ENCODE measurements at places on chromosomes 11 and 22.

DNA sequence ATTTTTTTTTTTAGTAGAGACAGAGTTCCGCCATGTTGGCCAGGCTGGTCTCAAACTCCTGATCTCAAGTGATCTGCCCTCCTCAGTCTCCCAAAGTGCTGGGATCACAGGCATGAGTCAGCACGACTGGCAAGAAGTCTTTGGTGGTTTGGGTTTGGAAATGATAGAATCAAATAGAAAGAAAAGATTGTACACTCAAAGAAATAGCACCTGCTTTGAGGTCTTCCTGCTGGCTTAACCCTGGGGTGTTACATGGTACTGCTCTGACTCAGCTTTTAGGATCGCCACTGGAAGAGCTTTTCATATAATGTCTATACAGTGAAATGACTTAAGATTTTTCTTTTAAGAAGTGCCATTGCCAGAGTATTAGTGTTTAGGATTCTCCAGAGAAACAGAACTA lies 50.2 kb downstream of the JAM3 start:
- no peak for DNase-seq

DNA sequence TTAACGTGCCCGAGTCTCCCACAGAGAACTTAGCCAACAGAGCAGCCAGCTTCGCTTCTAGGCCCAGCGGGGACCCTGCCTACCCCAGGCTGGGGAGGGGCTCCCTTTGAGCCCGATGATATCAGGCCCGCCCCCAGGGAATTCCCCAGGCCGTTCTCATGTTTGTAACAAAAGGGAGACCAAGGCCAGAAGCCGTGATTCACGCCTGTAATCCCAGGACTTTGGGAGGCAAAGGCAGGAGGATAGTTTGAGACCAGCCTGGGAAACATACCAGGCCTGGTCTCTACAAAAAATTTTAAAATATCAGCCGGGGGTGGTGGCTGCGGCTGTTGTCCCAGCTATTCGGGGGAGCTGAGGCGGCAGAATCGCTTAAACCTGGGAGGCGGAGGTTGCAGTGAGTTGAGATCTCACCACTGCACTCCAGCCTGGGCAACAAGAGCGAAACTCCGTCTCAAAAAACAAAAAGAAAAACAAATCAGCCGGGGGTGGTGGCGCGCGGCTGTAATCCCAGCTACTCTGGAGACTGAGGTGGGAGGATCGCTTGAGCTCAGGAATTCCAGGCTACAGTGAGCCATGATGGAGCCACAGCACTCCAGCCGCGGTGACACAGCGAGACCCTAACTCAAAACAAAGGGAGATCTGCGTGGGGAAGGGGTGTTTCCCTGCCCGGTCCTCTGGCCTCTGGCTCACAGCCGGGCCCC lies 1.7 kb downstream of the DRD4 start:
- DNase-seq: no peak

GRCh38 chr11:68215087-68215445 lies 2.0 kb upstream of the KMT5B start:
- DNase-seq: no peak

GRCh38 chr22:46830841-46831240 lies 68.4 kb downstream of the TBC1D22A start:
- DNase-seq: peak; percentile 5

DNA sequence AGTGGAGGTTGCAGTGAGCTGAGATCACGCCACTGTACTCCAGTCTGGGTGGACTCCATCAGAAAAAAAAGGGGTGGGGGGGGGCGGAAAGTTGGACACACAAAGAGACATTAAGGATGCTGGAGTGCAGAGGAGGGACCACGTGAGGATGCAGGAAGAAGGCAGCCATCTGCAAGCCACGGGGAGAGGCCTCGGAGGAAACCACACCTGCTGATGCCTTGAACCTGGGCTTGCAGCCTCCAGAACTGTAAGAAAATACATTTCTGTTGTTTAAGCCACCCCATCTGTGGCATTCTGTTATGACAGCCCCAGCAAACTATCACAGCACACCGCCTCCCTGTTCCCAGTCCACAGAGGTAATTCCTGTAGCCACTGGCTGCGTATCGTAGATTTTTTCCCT lies 9.2 kb upstream of the STIP1 start:
- DNase-seq: no peak

DNA sequence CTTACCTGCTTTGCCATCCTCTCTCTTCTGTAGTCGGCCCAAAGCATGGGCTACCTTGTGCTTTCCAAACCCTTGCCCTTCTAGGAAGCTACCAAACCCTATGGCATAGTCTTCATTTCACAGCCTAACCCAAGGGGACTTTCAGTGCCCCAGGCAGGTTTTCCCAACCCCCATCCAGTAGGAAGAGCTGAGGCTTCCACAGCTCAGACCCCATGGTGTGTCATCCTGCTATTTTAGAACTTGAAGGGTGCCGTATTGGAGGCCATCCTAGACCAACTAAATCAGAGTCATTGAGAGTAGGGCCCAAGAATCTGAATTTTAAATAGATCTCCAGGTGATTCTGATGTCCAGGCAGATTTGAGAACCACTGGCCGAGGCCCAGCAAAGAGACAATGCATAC lies 31.9 kb upstream of the TUB start:
- no peak for DNase-seq

DNA sequence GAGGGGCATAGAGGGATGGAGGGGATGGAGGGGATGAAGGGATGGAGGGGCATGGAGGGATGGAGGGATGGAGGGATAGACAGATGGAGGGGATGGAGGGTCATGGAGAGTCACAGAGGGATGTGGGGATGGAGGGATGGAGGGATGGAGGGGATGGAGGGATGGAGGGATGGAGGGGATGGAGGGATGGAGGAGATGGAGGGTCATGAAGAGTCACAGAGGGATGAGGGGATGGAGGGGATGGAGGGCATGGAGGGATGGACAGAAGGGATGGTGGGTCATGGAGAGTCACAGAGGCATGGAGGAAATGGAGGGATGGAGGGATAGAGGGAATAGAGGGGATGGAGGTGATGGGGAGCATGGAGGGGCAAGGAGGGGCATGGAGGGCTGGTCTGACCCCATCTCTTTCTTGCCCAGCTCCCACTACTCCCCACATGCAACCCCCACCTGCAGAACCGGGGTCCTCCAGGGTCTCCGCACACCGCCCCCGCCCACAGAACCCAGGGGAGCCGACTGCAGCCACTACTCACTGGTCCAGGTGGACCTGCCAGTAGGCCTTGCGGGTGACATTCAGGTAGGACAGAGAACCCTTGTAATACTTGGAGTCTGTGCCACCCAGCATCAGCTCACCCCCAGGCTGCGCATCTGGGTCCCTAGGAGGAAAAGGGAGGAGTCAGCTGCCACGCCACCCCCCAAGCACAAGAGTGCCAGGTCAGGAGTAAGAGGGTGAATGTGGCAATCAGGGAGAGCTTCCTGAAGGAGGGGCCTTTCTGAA lies 4.2 kb upstream of the IFITM10 start:
- DNase-seq: no peak

DNA sequence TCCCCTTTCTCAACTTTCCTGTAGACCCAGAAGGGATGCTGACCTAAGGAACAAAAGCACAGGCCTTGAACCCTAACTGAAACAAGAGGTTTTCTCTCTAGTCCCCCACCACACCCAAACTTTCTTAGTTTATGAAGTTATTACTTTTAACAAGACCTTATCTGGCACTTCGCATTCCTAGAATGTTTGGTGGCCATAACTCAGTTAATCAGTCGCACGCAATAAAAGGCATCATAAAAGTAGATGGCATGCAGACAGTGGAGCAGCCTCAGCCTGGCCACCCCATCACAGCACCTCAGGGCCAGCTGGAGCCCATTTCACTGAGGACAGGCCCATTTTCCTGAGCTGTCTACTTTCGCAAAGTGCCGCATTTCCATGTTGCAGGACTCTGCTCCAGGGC lies 301.9 kb downstream of the OPCML start:
- DNase-seq: no peak

DNA sequence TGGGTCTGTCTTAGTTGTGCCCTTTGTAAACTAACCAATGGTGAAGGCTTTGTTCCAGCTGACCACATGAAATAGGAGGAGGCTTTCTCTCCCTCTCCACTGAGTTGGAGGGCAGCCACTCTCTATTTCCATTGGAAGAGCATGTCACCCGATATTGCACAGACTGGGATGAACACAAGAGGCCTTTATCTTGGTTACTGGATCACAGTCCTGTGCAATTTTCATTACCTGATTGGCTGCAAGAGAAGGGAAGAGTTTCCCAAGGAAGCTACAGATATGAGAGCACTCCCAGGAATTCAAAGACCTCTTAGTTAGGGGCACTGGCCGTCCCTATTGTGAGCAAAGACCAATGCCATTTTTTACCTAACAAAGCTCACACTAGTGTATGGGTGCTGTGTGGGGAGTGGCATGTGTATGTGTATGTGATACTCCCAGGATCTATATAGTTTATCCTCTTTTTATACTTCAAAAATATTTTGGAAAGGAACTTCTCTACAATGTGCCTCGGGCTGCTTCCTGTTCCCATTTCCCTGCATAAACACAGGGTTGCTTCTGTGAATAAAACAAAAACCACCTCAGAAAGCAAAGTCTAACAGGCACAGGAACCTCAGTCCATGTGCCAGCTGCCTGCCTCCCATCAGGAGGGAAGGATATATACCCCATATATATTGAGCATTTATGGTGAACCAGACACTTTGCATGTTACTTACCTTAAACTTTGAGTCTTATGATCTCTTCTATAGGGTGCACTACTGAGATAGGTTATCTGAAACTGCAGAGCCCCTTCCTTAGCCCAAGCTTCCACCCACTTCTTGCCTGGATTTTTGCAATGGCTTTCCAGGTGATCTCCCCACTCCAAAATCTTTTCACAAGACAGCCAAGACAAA lies 126.5 kb downstream of the RASSF10 start:
- DNase-seq: no peak

- no peak for DNase-seq
These were observed 111.2 kb downstream of the ZNF280B start for GRCh38 chr22:22397292-22397870.

GRCh38 chr11:112886434-112887370 lies 74.5 kb upstream of the NCAM1 start:
- no peak for DNase-seq

GRCh38 chr22:30870451-30871345 lies 97.9 kb downstream of the MORC2 start:
- DNase-seq: no peak

GRCh38 chr22:22074634-22075381 lies 92.2 kb upstream of the TOP3B start:
- no peak for DNase-seq

DNA sequence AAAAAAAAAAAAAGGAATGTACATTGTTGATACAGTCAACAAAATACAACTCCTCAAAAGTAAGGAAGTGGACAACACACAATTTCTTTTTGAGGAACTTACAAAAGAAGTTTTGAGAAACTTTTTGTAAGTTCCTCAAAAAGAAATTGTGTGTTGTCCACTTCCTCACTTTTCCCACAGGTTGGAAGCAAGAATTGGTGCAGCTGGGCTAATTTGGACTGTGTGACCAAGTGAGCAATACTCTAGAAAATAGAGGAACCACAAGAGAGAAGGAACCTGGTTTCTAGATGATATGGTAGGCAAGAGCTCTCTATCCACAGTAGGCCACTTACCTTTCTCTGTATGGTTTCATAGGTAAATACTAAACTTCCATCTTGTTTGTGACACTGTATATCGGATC lies 1053.8 kb downstream of the LRRC4C start:
- DNase-seq: no peak

- no peak for DNase-seq
These were observed 47.2 kb downstream of the CHRDL2 start for GRCh38 chr11:74683941-74684481.

DNA sequence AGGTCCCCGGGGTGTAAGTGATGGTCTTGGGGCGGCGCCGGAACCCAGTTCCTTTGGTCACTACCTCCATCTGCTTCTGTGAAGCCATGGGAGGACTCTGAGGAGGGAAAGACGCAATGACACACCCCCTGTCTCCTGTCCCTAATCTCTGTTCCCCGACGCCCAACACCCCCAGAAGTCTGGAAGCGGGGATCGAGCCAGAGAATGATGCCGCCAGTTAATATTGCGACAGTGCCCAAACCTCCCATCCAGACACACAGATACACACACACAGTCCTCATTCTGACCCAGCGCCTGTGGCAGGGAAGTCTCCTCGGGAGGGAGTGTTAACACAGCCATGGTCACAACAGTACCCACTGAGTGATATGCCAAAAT lies 352 bp downstream of the C22orf23 start:
- no peak for DNase-seq

- DNase-seq: peak; percentile 69
These were observed 52.8 kb upstream of the RRAS2 start for GRCh38 chr11:14411818-14412217.

DNA sequence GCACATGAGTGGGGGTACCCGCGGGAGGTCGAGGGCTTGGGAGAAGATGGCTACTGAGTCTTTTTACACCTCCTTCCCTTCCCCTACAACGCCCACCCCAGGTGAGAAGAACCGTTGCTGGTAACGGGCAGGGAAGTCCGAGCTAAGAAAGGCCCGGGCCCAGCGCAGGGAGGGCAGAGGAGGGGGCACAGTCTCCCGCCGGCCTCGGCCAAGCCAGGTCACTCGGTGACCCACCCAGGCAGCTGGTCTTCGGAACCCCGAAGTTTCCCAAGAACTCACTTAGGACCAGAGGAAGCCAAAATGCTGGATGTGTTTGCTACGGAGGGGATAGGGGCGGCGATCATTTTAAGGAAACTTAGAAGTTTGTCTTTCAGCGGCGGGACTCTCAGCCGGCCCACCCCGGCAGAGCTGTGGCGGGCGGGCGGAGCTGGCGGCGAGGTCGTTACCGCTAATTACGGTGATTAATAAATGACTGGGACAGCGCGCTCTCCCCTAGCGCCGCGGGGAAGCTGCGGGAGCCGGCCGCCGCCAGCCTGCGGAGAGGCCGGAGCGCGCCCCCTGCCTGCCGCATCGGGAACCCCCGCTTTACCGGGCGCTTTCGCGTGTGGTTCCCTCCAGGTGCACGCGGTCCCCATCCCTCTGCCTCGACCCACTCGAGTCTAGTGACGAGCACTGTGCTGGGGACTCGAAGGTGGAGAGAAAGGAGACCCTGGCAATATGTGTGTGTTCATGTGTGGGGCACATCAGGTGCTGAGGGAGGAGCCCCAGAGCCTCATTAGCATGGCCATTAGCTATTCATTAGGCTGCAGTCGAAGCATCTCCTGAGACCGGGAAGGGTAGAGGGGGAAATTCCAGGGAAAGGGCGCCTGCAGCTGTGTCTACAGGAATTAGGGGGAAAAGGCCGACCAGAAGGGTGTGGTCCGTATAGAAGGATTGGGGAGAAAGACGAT lies 945 bp downstream of the ROBO3 start:
- no peak for DNase-seq

DNA sequence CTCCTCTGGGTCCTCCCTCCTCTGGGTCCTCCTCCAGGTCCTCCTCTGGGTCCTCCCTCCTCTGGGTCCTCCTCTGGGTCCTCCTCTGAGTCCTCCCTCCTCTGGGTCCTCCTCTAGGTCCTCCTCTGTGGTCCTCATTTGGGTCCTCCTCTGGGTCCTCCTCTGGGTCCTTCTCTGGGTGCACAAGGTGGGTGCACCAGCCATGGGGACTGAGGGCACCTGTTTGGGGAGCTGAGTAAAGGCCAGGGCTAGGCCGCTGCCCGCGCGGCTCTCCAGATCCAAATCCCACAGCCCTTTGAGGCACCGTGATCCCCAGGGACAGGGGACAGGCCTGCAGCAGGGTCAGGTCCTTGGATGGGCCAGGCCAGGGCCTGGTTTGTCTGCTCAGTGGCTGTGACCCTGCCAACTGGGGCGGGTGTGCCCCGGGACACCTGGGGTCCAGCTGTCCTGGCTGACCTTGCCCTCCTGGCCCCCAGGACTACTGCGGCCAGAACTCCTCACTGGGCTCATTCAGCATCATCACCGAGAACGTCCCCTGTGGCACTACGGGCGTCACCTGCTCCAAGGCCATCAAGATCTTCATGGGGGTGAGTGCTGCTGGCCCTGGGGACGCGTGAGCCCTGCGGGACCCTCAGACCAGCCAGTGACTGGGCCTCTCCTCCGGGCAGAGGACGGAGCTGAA lies 12.7 kb downstream of the MUC2 start:
- no peak for DNase-seq
